ENCODE measurements at places on chromosomes 5 and 9. TPM values are rescaled to one million over a fixed set of nuclear protein-coding genes. Genes with fewer than 3 reads are reported as not detected.

FGD3 gene
- 61.9 TPM for total RNA-seq

PDE4D gene
- total RNA-seq: 25.5 TPM

DPYSL3 gene
- not detected for total RNA-seq

GABRA6 gene
- not detected for total RNA-seq

GRCh38 chr9:17802249-17802857, 223.5 kb downstream of the SH3GL2 start:
- DNase-seq: no peak

DNA sequence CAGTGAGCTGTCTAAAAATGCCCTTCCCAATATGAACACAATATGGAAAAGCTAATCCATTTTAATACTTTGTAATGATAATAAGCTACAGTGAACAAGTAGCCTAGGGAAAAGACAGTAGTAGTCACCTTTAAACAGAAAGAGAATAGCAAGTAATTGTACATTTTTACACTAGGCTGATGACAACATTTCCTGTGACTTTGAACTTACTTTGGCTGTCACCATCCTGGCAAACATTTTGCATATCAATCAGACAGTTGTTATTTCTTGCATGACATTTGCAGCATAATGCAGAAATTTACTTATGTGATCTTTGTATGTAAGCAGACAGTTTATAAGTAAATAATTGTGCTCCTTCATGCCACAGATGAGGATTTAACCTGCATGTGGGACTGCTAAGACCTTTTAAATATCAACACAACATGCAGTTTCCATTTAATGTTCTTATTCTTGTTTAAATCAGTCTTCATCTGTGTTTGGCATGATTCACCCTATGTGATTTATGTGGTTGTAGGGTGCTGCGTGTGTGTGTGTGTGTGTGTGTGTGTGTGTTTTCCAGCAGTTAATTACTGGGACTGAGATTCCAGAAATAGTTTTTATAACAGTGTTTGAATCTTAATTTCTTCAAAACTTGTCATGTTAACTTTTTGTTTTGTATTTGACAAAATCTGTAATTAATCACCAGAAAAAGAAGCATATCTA, 997.1 kb upstream of the ARRDC3 start:
- DNase-seq: no peak

DNA sequence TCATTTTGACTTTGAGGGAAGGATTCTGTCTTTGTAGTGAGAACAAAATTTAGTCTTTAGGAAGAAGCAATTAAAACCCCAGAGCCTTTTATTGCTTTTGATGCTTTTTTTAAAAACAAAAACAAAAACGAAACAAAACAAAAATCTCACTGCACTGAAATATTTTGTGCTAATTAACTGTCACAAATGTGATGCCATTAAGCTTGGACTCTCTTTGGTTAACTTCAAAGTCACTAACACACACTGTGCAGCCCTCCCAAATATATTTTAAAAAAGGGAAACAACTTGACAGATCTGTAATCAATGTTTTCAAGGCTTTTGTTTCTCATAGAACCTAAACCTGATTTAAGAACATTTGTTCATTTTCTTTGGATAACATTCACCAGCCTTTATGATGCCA, 290.7 kb downstream of the MAST4 start:
- no peak for DNase-seq

DNA sequence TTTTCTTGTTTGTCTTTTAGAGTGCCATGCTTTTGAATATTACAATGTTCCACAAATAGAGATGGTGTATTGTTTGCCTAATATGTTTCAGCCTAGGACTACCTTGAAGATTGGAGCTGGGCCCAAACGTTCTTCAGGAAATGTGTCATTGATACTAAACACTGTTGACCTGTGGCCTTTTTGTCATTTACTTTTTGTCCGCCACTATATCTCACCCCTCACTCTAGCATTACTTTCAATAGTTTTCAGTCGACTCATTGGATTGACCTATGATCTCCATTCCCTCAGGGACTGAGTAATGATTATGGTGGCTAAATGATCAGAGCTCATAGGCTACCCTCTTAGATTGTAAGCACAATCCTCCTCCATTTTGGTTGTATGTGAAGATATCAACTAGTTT, 115.8 kb downstream of the NUDT12 start:
- DNase-seq: no peak

DNA sequence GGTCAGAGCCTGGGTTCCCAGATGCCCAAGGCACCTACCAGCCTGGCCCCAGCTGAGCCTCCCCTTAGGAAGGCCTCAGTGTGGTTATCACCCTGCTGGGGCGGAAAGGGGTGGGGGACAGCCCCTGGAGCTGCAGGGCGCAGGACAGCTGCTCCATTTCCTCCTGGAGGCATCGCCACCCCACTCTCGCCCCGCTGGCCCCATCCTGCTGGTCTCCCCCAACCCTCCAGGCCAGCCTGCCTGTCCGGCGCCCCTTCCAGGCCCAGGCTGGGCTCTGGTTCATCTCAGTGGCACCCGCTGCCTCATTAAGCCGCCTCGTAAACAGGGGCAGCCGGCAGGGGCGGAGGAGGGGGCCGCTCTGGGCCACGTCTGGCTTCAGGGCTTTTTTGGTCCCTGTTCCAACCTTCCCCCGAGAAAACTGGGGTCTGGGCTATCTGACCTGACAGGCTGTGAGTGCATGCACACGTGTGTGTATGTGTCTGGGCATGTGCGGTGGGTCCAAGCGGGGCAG, 30.8 kb upstream of the ENHO start:
- no peak for DNase-seq

GRCh38 chr9:2313512-2313911, 298.4 kb downstream of the SMARCA2 start:
- DNase-seq: no peak

DNA sequence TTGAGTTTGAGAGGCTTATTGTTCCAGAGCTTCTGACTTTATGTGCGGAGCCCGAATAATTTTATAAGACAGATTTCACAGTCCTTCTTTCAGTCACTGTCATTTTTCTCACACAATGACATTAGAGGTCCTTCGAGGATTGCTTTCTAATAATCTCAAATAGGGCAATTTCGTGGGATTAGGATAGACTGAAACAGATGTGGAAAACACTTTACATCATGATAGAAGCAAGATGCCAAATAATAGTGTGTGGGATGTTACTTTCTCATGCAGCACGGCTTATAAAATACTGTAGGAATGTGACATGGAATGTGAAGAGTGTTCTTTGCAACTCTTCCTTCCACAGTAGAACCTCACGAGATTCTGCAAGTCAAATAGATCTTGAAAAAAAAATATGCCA, 451.3 kb downstream of the SEMA5A start:
- no peak for DNase-seq

Data from activated B cell treated with CpG ODN at 0.5 μM for 24 hours (primary cell).